ENCODE measurements at places on chromosomes 4 and X.
A peak's percentile ranks its signal among the peaks of the same experiment; 100 is the strongest.

- no peak for DNase-seq
These were observed 151.7 kb upstream of the RPS6KA6 start for GRCh38 chrX:84339507-84340364.

GRCh38 chr4:11297627-11298026 is 131.1 kb downstream of the HS3ST1 start:
- no peak for DNase-seq

DNA sequence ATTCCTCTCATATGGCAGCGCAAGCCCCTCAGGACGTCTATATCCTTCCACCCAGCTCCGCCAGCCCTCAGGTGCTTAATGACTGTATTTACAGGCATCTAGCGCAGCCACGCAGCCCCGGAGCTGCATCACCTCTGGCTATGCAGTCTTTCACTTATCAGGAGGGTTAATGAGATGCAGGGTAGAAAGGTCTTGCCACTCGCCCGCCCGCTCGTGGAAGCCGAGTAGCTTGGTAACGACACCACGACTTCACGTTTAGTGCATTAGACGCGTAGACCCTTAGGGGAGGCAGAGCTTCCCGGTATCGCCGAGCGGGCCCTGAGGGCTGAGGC is 1.5 kb upstream of the SLC16A2 start:
- DNase-seq = no peak

DNA sequence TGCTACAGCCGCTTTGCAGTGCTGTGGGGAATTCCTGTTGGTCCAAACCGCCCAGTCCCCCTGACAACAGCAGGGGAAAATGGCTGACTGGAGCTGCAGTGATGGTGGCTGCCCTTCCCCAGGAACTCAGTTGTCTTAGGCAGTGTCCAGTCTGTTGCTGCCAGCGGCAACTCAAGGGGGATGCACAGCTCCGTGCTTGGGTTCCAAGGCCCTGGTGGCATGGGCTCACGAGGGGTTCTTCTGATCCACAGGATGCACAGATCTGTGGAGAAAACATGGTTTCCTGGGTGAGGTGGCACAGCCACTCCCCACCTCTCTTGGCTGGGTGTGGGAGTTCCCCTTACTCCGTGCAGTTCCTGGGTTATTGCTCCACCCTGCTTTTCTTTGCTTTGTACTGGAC is 261.2 kb downstream of the TLL1 start:
- no peak for DNase-seq

DNA sequence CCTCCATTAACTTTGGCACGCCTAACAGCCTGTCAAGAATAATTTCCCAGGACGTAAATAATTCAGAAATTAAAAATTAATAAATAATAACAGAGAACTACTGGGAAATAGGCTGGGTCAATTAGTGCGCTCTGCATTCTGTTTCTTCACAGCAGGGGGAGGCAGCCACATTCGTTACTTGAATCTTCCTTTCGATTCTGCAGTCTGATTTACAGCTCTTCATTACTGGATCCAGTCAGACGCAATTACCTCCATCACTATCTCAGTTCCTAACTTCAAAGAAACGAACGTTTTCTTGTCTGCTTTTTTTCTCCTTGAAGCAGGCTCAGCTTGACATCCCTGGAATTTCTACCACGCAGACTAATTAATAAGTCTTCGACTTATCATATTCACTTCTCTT is 9.0 kb upstream of the RPL34 start:
- no peak for DNase-seq

DNA sequence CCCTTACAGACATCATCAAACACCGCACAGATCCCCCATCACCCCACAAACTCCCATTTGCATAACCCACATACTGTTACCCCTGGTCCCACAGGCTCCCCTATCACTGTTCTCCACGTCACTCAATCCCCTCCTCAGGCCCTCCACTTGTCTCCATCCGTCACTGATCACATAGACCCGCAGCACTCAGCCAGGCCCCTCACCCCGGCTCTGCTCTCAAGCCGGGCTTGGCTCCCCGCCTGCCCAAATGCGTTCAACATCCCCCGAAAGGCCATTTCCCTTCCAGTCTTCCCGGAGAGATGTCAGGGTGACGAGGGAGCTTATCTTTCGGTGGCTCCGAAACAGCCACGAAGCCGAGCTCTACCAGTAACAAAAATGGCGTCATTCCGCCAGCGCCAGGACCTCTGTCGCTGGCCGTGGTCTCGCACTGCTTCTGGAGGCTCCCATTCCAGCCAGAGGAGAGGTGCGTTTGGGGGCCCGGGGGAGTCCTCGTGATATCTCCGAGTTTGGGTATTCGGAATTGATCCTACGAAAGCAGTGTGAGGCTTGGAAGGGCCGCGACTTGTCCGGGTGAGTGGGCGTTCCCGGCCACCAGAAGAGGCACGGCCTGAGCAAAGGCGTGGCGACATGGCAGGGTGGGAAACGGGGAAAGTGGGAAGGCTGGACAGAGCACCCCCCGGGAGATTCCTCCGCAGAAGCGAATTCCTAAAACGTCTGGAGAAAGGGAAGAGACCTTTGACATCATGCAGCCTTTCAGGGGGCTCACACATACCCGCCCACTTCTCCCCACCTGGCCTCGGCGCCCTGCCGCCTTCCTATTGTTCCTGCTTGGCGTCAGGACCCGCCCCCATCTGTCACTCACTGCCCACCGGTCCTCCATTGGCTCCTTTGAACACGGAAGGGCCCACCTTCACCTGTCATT is at the start of gene ZNF630:
Gene ZNF630 (minus strand): TSS at position 577 of the 922 bp plus-strand sequence. CDS start 4,754 bp downstream, outside the sequence.
- DNase-seq = peak; percentile 87

DNA sequence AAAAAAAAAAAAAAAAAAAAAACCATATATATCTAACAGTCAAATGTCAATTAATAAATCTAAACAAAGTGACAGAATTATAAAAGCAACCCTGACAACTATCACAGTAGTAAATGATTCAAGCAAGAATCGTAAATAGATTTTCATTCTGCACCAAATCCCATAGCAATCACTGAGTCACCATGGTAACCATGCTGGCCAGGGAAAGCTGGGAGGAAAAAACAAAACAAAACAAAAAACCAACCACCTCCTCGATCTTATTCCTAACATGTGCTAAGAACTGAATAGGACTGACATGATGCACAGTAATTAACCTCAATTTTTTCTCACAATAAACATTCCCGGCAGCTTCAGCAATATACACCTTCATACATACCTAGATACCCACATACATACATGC is 30.6 kb upstream of the RAB40A start:
- DNase-seq = no peak

DNA sequence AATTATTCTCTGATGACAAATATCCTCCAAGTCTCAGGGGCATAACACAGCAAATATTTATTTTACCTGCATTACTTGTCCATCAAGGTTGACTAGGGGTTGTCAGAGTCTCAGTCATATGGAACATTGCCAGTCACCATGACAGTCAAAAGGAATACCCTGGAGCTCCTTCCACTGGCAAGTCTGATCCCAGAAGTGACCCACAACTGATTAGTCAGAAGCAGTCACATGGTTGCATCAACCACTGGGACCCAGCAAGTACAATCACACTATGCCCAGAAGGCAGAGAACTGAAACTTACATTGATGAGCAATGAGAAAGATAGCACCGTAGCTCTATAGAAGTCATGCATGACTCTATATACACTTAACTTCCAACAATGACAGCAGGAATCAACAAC is 41.9 kb upstream of the SOD3 start:
- DNase-seq = no peak

- DNase-seq = no peak
These were observed 16.5 kb upstream of the MSL3 start for GRCh38 chrX:11741574-11741973.

GRCh38 chr4:133316909-133317308 is 167.8 kb downstream of the PCDH10 start:
- no peak for DNase-seq

GRCh38 chr4:75015627-75016026 is 82.7 kb downstream of the PARM1 start:
- DNase-seq = peak; percentile 72

- DNase-seq = no peak
These were observed 39.2 kb upstream of the NMU start for GRCh38 chr4:55675196-55675793.

DNA sequence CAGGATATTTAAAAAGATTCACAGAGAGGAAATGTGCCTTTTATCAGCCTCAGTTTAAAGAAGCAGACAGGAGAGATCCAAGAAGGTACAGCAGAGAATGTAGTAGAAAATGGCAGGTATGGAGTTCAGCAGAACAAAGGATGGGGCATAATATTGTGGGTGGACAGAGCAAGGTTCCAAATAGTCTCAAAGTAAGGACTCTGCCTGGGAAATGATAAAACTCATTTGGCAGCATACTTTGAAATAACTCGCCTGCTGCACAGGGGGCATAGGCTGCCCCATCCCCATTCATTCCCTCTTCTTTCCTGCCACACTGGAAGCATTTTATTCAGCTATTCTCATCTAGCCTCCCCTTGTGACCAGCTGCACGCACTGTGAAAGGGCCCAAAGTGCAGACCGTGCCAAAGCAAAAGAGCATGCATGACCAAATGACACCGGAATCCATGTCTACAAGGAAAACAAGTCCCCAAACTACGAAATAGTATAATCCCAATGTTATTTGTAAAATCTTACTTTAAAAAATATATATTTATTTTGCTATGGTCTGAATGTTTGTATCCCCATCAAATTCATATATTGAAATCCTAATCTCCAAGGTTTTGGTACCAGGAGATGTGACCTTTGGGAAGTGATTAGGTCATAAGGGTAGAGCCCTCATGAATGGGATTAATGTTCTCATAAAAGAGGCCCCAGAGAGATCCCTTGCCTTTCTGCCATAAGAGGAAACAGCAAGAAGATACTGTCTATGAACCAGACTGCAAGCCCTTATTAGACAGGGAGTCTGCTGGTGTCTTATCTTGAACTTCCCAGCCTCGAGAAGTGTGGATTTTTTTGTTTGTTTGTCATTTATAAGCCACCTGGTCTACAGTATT is 77.4 kb upstream of the PRSS48 start:
- no peak for DNase-seq

DNA sequence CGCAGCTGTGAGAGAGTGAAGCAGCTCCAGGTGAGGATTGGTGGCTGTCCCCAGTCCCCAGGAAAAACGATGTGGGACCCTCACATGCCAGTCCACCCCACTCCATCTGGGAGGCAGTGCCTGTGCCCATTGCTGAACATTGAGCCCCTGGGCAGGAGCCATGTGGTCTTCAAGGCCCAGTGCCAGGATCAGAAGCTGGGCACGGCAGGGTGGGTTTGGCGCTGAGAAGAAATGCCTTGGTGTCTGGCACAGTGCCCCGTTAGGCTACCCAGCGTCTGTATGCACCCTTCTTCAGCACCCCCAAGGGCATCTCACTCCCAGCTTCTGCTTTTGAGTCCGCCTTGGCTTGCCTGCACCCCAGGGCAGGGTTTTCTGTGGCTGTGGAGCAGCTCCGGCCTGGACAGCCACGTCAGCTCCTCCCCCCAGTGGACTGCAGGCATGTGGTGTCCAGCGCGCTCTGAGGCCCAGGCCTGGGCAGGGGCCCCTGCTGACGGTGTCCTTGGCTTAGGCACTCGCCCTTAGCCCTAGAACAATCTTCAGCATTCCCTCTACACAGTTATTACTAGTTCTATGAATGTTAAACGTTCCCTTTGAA is 28.6 kb downstream of the RGS12 start:
- no peak for DNase-seq

GRCh38 chr4:120902925-120903324 is 19.6 kb downstream of the PRDM5 start:
- DNase-seq = no peak

DNA sequence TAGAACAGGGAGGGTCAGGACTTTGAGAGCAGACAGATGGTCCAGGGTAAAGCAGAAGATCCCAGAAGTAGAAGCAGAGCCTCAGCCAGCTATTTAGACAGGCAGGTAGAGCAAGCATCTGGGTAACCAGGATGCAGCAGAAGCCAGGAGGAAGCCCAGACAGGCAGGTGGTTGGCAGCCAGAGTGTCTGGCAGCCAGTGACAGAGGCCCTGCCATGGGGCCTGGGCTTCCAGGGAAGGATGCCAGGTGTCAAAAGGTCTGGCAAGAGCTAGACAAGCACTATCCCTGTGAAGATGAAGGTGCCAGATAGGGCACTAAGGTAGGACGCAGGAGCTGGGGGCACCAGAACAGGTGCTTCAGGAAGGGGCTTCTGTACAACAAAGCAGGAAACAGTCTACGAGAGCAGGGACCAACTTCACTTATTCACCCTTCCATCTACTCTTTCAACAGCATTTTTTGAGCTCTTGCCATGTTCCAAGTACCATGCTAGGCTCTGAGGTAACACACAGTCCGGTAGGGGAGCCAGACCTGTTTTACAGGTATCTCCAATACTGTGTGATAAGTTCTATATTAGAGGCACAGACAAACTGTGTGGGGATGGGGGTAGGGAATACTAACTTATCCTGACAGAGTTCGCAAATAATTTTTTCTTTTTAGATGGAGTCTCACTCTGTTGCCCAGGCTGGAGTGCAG is 38.1 kb upstream of the GJB1 start:
- DNase-seq = no peak

DNA sequence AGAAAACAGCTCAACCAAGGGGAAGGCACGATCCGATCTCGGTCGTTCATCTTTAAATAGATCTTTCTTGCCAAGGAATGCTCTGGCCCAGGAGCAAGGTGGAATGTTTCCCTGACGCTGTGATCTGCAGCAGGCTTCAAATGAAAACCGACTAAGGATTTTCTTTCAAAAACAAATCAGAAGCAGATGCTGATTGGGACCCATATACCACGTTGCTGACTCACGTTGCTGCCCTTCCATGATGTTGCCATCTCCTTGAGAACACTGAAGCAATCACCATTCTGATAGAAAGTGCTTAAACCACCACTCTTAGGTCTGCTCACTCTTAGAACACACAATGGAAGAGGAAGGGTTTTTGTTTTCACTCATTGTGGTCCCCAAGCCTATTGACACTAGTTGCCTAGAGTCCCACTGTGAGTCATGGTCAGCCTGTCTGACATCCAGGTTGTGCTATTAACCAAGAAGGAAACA is 26.1 kb downstream of the LAMTOR3 start:
- DNase-seq = no peak

- DNase-seq = no peak
These were observed 126.5 kb upstream of the WDFY3 start for GRCh38 chr4:85092943-85093342.

- DNase-seq = no peak
These were observed 350.6 kb upstream of the SLC7A11 start for GRCh38 chr4:138592796-138593195.

GRCh38 chr4:73919691-73920090 is 50.5 kb downstream of the CXCL1 start:
- DNase-seq = no peak

Measured in upper lobe of left lung (tissue), 6 donors.